ENCODE measurements at places on chromosomes 7 and 10.

GRCh38 chr7:20053334-20054104 is 163.7 kb downstream of the MACC1 start:
- no peak for DNase-seq

GRCh38 chr7:100556541-100556940 is 17.2 kb downstream of the SAP25 start:
- DNase-seq, result no peak

DNA sequence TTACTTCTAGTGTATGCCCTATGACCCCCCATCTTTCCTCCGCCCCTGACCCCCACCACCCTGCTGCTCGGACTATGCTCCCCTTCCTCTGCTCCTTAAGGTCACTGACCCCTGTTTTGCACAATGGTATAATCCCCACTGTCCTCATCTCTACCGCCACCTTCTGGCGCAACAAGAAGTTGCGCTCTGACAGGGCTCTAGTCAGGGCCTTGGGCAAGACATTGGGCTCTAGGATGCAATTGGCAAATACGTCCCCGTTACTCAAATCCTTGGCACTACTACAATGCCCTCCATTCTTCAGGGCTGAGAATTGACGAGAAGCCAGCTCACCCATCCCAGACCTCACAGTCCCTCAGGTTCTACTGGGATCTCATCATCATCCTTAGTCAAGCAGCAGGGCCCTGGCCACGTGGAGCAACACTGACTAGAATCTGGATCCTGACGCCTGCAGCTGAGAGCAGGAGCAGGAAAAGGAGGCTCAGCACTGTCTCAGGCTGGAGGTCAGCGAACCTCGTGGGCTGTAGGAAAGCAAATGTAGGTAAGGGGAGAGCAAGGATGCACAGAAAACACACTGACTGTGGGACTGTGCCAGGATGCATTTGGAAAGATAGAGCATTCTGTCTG is 10.6 kb downstream of the LRIT2 start:
- no peak for DNase-seq

- no peak for DNase-seq
Measured at GRCh38 chr7:106999023-106999422, 45.5 kb upstream of the PRKAR2B start.

GRCh38 chr7:99557940-99558305 is 519 bp upstream of the ZNF655 start:
- no peak for DNase-seq

GRCh38 chr7:93463764-93464163 is 110.8 kb downstream of the CALCR start:
- no peak for DNase-seq

DNA sequence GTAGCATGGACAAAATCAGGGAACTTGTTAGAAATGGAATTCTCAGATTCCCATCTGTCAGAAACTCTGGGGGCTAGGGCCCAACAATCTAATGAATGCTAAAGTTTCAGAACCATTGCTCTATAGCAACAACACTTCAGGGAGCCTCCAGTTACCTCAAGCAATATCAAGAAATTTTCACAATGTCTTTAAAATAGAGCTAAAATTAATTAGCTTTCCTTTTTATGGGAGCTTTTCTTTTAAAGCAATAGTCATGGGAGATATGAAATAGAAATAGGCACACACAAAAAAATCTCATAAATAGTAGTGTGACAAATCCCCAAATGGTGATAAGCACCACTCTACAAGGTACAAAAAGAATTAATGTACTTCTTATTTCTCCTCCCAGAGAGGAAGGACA is 80.9 kb downstream of the AASS start:
- DNase-seq, result no peak

DNA sequence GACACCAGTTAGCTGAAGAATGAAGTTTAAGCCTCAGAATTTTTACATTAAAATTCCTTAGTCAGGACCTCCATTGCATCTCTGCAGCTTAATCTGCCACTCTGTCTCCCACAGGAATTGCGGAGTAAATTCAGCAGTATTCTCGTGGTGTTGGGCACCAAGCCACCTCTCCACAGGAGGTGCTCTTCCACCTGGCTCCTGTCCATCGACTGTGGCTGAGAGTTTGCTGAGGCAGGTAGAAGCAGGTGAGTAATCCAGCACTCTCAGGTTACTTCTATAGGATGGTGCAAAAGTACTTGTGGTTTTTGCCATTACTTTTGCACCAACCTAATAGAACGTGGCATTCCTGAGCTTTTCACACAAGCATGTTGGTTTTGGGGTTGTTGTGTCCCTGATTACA is 134.1 kb downstream of the GFRA1 start:
- DNase-seq, result no peak

GRCh38 chr10:96978621-96979154 is 146.6 kb downstream of the LCOR start:
- no peak for DNase-seq

DNA sequence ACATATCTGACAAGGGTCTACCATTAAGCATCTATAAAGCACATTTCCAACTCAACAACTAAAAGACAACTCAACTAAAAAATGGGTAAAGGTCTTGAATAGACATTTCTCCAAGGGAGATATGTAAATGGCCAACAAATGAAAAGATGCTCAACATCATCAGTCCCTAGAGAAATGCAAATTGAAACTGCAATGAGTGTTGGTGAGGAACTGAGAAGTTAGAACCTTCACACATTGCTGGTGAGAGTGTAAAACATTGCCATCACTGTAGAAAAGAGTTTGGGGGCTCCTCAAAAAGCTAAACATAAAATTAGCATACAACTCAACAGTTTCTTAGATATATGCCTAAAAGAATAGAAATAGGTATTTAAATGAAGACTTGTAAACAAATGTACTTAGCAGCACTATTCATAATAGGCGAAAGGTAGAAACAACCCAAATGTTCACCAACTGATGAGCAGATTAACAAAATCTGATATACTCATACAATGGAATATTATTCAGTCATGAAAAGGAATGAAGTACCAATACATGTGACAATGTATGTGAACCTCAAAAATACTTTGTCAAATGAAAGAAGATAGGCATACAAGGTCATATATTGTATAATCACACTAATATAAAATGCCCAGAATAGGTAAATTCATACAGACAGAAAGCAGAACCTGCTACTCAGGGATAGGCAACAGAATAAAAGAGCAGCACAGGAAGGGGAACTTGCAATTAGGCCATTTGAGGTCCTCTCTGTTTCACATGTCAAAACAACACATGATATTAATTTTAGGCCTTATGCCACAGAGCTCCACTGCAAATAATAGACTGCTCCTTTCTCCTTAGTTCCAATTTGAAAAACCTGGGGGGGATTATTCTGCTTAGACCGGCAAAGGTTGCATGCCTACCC is 10.6 kb upstream of the LRRC72 start:
- DNase-seq, result no peak

Measured in stimulated activated CD8-positive, alpha-beta memory T cell treated with anti-CD3 and anti-CD28 coated beads, Interleukin-12 subunit alpha, Interleukin-12 subunit beta, amount 100 ng/mL, for 4 hours (primary cell).